Stimulated activated CD8-positive, alpha-beta memory T cell treated with anti-CD3 and anti-CD28 coated beads, Interleukin-12 subunit alpha, Interleukin-12 subunit beta, amount 100 ng/mL, for 4 hours (primary cell): ENCODE measurements at places on chromosomes 4 and X.

- DNase-seq = no peak
Measured at GRCh38 chrX:135557344-135557743, 36.9 kb downstream of the INTS6L start.

GRCh38 chrX:125850693-125851092 lies 315.4 kb downstream of the DCAF12L2 start:
- DNase-seq = no peak

- DNase-seq = no peak
Measured at GRCh38 chr4:135573251-135573650, 1371.7 kb upstream of the PABPC4L start.

- DNase-seq = no peak
Measured at GRCh38 chrX:94600077-94600476, 926.1 kb downstream of the FAM133A start.

DNA sequence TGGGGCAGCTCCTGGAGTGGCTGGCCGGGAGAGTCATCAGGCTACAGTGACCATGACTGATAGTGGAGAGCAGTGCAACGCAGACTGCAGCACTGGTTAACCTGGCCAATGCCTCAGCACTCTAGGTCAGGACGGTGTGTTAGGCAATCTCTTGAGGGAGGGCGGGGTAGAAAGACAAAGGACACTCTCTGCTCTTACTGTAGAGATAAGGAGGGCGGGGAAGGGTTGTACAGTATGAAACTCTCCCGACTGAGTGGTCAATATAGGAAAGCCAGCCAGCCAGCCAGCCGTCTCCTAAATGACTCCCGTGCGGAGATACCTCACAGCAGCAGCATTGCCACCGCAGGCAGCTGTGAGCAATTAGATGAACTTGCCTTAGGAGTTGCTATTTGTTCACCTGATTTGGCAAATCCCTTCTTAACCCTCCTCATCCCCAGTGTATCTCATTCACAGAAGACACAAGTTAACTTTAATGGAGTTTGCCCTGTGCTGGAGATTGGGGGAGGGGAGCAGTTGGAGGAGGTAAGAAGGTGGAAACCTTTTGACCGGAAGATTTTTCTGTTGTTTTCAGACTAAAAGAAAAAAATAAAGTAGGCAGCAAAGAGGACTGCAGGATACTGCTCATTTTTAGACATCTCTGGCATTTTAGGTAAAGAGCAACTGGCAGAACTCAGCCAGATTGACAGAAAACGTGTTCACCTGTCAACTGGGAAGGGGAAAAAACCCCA lies 330.5 kb downstream of the HNRNPD start:
- DNase-seq = no peak
